NCI-H1105 (cell line): ENCODE measurements at places on chromosomes 11 and 22.
A peak's percentile ranks its signal among the peaks of the same experiment; 100 is the strongest.

GRCh38 chr11:98979205-98979604 lies 41.5 kb upstream of the CNTN5 start:
- no peak for DNase-seq

GRCh38 chr22:36541831-36542411 lies 13.0 kb upstream of the EIF3D start:
- no peak for DNase-seq

DNA sequence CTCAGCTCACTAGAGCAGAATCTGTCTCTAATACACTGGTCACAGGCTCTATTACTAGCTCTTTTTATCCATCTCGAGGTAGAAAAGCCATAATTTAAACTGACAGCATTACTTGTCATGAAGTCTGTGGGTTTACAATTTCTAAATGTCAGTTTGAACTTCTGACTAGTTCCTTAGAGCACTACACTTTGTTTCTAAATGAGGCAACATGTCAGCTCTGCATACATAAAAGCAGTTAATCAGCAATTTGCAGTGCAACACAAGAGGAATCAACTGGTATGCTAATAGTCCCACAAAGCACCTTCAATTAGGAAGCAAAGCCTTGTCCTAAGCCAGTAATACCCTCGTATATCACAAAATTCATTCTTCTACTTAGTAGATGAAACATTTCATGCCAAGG lies 321.3 kb downstream of the TTC28 start:
- DNase-seq: no peak

DNA sequence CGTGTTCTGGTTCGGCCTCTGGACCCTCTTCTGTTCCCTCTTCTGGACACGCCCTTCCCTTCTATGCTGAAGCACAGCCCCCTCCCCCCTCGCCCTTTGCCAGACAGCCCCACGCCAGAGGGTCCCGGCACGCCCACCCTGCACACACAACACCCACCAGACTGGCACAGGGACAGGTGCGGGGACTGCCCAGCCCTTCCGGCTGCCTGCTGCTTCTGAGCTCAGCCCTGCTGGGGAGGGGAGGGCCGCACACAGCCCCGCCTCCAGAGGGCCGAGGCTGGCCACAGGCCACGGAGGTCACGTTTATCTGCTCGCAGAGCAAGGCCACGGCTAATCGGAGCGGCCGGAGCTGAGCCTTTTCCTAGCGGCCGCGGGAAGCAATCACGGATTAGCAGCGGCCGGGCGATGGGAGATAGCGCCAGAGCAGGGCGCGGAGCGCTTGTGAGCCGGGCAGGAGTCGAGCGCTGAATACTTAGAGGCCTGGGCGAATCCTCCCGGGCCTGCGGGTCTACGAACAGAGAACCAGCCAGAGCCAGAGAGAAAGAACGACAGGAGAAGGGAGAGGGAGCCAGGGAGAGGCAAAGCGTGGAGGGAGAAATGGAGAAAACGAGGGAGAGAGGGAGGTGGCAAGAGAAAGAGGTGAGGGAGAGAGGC lies 21.5 kb downstream of the OTUB1 start:
- DNase-seq: no peak

GRCh38 chr11:75276186-75276585 lies 35.6 kb downstream of the TPBGL start:
- peak; percentile 22 for DNase-seq

DNA sequence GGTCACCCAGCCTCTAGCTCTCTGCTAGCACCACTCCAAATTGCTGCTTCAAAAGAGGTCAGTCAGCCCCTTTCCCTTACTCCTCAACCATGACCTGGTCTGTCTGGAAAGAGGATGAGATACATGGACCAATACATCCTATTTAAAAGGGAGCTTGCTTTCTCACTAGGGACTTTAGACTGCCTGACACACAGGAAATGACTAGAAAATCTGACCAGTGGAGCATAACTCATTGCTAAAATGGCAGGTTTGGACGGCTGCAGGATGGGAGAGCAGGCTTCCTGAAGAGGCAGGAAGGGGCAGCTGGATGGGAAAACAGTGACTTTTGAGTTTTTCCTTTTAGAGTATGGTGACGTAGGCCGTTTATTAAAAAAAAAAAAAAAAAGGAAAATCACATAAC lies 25.3 kb downstream of the STIM1 start:
- DNase-seq: no peak

GRCh38 chr11:66915866-66916265 lies 42.3 kb downstream of the PC start:
- no peak for DNase-seq

GRCh38 chr11:120339394-120339890 lies 3.2 kb downstream of the ARHGEF12 start:
- no peak for DNase-seq

- no peak for DNase-seq
Observed at GRCh38 chr11:124199702-124200101, 16.6 kb downstream of the OR10D3 start.

GRCh38 chr11:90234977-90235376 lies 12.1 kb upstream of the CHORDC1 start:
- DNase-seq: no peak

GRCh38 chr22:43013355-43014315 lies 1.3 kb downstream of the PACSIN2 start:
- no peak for DNase-seq

DNA sequence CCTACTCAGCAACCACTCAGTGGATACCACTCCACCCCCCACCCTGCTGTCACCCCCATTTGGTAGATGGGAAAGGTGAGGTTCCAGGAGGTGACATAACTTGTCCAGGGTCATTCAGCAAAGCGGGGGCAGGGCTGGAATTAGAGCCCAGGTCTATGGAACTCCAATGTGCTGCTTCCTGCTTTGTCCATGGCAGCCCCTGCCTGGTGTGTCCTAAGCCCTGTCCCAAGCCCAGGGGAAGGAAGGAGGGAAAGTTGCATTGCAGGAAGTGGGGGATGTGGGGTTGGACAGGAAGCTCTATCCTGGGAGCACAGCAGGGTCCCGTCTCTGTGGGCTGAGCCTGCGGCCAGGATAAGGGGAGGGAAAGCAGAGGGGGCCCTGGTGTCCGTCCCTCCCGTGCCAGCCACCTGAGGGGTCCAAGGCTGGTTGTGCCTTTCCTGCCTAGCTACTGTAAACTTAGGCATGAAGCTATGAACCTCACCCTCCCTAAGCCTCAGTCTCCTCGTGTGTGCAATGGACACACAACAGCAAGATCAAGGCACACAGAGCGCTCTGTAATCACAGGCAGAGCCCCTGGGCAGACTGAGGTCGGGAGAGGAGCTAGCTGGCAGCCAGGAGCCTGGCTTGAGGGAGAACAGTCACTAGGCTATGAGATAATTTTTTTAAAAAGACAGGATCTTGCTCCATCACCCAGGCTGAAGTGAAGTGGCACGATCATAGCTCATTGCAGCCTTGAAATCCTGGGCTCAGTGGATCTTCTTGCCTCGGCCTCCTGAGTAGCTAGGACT lies 12.9 kb downstream of the GAL3ST1 start:
- no peak for DNase-seq

GRCh38 chr11:119617340-119617713 lies 111.7 kb downstream of the NECTIN1 start:
- no peak for DNase-seq
